EL (cell line): ENCODE measurements at places on chromosomes 2 and 18.

DNA sequence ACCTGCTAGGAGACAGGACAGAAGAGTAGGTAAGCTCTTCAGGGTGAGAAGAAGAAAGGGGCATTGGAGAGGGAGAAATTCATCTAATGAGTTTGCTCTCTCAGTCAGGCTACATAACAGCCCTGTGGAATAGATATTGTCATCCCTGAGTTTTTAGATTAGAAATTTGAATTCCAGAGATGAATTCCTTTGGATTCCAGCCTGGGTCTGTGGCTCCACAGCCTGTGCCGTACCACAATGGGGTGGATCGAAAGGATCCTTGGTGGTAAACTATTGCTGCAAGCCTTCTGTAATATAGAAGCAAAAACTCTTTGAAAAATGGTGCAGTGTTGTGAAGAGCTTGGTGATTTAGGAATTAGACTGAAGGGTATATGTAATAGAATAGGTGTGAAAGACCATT is 21.0 kb downstream of the MYO1B start:
- DNase-seq: peak; percentile 20

DNA sequence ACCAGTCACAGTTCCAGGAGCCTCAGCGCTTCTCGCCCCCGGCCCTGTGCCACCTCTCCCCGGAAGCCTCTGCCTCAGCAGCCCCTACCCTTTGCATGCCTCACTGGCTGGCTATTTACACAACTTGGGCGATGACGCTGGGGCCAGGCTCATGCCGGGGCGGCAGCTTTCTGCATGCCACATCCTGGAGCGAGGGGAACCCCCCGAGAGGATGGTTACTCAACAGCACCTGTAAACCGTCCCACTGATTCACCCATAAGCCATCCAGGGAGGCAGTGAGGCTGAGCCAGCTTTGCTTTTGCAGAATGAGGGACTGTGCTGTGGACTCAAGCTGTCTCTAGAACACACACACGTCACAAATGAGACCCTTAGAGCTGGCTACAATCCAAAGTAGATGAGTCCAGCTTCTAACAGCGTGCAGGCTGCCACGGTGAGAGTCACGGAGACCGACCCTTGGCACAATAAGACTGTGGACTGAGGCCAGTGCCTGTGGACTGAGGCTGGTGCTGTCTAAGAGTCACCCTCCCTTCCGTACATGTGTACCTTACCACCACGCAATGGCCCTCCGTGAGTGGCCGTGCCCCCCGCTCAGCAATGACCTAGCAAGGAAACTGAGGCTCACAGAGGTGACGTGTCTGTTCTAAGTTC is 45.6 kb upstream of the ODC1 start:
- DNase-seq: peak; percentile 93

DNA sequence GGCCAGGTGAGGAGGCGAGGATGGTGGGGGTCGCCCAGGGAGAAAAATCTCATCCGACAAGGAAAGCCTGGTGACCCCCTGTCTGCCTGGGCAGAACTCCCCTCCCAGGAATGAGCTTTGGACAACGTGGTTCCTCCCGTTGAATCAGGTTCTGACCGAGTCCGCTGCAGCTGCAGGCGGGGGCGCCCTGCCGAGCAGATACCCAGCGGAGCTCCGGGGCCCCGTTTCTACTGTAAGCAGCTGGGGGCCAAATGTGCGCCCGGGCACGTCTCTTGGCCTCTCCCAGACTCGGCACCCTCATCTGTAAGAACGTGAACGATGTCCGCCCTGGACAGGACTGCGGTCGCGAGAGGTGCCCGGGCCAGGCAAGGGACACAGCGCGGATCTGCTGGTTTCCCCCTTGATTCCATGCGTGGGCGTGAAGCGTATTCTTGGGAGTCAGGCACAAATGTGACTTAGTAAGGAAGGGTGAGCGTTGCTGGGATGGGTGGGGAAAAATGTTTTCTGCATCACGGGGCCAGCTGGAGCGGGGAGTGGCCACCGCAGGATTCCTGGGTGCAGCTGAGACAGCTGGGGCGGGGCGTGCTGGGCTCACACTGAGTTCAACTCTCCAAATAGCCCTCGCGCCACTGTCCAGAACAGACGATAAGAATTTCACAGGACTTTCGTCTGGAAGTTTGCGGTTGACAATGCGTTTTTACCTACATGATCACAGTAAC is 20.2 kb upstream of the TUBB6 start:
- peak; percentile 97 for DNase-seq

GRCh38 chr2:211354481-211354880 is 798.1 kb downstream of the CPS1 start:
- no peak for DNase-seq

DNA sequence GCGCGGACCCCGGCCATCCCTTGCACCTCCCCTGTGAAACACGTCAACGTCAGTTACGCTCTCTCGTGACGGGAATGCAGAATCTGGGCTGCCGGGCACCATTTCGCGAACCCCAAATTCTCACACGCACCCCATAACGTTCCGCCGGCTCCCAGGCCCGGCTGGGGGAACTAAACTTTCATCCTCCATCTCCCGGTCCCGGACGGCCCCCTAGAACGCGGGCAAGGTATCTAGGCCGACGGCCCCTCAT is 544 bp downstream of the DNAJC27 start:
- DNase-seq: no peak
